CD4-positive, alpha-beta memory T cell (primary cell): ENCODE measurements at places on chromosomes 1 and 21. TPM values are rescaled to one million over a fixed set of nuclear protein-coding genes. Genes with fewer than 3 reads are reported as not detected.

DNA sequence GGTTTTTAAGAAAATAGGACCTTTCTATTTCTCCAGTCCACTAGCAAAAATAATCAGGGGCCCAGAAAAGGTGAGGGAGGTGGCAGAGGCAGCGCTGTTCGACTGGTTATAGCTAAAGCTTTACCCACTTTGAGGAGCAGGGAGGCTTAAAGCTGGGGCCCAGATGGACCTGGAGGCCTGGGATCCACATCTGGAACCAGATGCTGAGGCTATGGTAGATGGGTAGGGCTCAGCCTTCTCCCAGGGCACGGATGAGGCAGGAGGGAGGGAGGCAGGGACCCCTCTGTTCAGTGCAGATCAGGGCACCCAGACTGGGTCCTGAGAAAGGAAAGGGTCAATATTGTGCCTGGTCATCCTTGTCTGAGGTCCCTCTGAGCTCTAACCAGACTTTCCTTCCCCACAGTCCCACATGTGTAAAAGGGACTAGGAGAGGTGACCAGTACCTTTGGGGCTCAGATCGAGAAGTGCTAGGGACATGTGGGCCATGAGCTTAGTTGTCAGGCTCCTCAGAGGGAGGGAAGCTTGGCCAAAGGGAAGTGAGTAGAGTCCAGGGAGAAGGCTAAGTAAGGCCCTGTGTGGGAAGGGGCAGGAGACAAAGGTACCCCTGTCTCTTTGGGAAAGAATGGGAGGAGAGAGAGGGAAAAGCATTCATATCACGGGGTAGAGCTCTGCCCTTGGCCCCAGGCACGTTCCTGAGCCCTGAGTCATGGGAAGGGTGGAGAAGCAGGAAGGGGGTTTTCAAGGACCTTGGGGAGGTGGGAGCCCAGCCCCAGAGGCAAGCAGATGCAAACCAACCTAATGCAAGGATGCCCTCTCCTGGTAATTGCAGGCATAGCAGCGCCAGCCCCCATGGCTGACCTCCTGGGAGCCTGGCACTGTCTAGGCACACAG, 15.4 kb downstream of the LMNA start:
- H3K27me3 ChIP-seq = no peaks in the 10 kb centered on the region
- peak; percentile 78 for DNase-seq
- H3K4me1 ChIP-seq = peaks cover 51% of the 10 kb centered on the region
- H3K4me3 ChIP-seq = no peak overlapping the region
- H3K27ac ChIP-seq = no peak overlapping the region

Gene AZIN2
- 8.0 TPM for total RNA-seq

- H3K4me3 ChIP-seq = no peak overlapping the region
- no peaks in the 10 kb centered on the region for H3K4me1 ChIP-seq
- H3K36me3 ChIP-seq = no peaks in the 10 kb centered on the region
Observed at GRCh38 chr1:240295811-240296210, 204.1 kb downstream of the FMN2 start.

Gene LEMD1
- not detected for total RNA-seq

DNA sequence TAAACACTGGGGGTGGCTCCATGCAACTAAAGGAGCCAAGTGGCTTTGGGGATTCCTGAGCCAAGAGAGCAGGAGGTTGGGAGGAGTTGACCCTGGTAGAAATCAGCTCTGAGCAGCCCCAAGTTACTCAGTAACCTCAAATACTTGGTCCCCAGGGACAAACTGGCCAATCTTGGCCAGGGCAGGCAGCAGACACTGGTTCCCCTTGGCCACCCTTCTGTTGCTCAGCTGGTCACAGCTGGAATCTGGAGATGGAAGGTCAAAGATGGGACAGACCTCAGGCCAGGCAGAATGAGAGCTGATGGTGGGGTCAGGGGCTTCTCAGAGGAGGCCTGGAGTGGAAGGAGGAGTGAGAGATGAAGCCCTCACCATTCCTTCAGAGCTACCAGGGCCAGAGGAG, 3.3 kb upstream of the RHBG start:
- peaks cover 20% of the 10 kb centered on the region for H3K27me3 ChIP-seq
- H3K36me3 ChIP-seq = no peaks in the 10 kb centered on the region
- no peak overlapping the region for H3K4me3 ChIP-seq
- peaks cover 8% of the 10 kb centered on the region for H3K4me1 ChIP-seq

GRCh38 chr21:24436236-24436635, 1171.0 kb downstream of the MRPL39 start:
- H3K4me3 ChIP-seq = no peak overlapping the region
- H3K36me3 ChIP-seq = no peaks in the 10 kb centered on the region
- H3K27me3 ChIP-seq = no peaks in the 10 kb centered on the region
- no peak overlapping the region for H3K27ac ChIP-seq
- no peak for DNase-seq

DNA sequence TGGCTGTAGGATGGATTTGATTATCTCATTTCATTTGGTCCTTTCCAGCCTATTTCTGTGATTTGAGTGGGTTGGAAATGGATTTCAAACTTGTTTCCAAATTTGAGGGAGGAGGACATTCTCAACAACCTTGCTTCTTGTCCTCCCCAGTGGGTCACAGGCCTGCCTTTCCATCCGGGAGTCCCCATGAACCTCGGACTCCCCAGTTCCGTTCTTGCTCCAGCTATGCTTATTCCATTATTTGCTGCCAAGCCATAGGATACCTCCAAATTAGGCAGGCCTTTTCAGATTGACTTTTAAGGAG, 97.8 kb downstream of the DUSP10 start:
- no peaks in the 10 kb centered on the region for H3K27me3 ChIP-seq
- no peak overlapping the region for H3K27ac ChIP-seq
- H3K4me3 ChIP-seq = no peak overlapping the region
- DNase-seq = no peak
